ENCODE measurements at places on chromosomes 3 and 15.

- DNase-seq, result no peak
These were observed 79.3 kb downstream of the SHQ1 start for GRCh38 chr3:72768936-72769335.

DNA sequence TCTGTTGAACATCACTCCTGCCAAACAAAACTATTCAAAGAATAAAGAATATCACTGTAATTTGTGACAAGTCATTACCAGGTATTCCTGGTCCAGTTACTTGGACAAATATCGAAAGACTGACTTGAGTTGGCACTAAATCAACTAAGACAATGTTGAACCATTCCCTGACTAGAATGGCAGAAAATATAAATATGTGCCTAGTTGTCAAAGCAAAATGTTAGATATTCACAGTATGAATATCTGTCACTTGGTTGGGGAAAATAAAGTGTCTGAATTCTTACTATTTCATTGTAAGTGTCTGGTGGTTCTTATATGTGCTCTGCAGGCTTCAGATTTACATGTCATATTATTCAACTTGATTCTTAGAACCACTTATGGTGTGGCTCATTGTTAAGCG lies 470.2 kb downstream of the NAALADL2 start:
- no peak for DNase-seq

DNA sequence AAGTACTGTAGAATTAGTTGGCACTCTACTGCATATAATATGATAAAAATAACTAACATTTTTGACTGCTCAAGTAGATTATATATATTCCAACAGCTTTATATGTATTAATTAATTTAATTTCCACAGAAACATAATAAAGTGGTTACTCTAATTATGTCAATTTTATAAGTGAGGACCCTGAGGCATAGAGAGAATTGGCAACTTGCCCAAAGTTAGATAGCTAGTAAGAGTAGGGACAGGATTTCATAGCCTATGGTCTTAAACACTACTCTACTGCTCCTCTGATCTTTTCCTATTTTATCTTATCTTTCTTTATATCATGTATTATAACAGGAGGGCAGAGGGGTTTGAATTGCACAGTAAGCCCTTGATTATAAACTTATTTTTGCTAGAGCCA lies 418.7 kb upstream of the SGO1 start:
- DNase-seq, result no peak

- DNase-seq, result no peak
These were observed 563.0 kb downstream of the SI start for GRCh38 chr3:164515256-164515655.

GRCh38 chr3:39434574-39434973 lies 28.1 kb downstream of the RPSA start:
- no peak for DNase-seq

- no peak for DNase-seq
These were observed 21.4 kb upstream of the ESYT3 start for GRCh38 chr3:138412821-138413551.

GRCh38 chr3:10248984-10249748 lies 907 bp downstream of the TATDN2 start:
- peak; percentile 39 for DNase-seq

DNA sequence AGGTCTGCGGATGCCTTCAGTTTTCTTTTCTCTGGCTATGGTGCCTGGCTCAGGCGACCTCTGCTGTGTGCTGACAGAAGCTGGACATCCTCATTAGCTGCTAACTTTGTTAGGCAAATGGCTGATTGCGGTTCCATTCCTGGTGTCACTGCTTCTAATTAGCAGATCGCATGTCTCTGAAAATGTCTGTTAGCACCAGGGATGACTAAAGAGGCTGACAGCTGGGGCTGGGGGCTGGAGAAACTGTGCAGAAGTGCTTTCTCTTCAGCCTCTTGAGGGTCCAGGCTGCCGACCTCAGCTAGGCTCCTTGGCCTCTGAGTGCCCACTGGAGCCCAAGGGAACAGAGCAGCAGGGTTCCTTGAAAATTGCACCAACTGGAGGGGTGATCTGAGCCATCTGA lies 39.3 kb downstream of the CHCHD6 start:
- no peak for DNase-seq

Data from CD4-positive, alpha-beta memory T cell (primary cell).